ENCODE measurements at places on chromosomes 3 and 15.

GRCh38 chr3:39011191-39011736, 40.5 kb downstream of the SCN11A start:
- DNase-seq: no peak

- no peak for DNase-seq
Measured at GRCh38 chr3:53402326-53402725, 55.0 kb upstream of the DCP1A start.

DNA sequence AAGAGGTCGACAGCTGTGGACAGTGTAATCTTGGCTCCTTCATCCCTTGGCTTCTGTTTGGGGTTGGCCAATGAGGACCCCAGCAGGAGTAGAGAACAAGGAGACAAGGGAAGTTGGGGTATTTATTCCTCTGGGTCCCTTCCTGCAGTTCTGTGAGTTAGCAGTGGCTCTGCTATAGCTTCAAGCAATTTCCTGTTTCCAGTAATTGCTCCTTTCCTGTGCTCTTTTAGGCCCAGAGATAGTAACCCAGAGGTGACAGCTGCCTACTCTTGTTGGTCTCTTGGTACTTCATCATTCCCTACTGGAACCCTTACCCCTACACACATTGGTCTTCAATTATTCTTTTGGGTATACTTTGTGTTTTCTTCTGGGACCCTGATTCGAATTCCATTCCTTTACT, 92.9 kb downstream of the NR1D2 start:
- DNase-seq: no peak

DNA sequence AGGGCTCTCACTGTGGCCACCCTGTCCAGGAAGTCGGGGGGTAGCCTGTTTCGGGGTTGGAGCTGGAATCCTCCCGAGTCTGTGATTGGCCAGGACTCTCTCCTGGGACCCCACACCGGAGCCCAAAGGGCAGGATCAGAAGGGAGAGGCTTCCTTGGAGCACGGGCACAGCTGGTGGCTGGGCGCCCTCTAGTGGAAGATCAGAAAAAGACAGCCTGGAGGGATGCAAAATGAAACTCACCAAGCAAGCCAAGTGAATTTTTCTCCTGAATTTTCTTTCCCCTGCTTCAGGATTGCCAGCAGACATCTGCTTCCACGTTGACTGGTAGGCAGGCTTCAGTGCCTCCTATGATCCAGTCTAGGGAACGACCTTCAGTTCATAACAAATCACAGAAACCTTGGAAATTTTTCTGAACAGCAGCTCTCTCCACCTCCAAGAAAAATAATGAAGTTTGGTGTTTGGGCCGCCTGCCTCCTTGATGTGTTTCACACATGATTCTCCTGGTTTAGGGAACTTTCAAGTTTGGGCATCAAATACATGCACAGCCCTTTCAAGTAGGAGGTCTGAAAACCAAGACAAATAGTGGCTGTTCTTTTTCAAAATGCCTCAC, 224.6 kb downstream of the VPS13C start:
- DNase-seq: peak; percentile 24

DNA sequence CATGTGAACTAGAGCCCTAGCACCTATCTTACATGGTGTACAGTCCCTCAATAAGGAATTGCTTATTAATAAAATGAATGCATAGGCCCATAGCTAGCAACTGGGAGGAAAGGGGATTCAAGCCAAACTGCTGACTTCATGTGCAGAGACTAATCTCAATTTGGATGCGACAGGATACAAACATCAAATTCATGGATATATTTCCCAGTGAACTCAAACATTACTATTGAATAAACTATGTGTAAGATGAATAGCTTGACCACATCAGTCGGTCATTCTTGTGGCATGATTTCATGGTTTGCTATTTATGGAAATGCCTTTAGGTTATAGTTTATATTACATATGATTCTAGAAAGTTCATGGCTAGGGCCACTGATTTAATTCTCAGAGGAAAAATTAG, 268.6 kb upstream of the SLITRK3 start:
- DNase-seq: no peak

- DNase-seq: no peak
Measured at GRCh38 chr3:195849322-195850074, 37.8 kb upstream of the MUC4 start.
